ENCODE measurements at places on chromosomes 13 and 19.

GRCh38 chr19:39165857-39166256 lies 30.9 kb upstream of the NCCRP1 start:
- DNase-seq: no peak

DNA sequence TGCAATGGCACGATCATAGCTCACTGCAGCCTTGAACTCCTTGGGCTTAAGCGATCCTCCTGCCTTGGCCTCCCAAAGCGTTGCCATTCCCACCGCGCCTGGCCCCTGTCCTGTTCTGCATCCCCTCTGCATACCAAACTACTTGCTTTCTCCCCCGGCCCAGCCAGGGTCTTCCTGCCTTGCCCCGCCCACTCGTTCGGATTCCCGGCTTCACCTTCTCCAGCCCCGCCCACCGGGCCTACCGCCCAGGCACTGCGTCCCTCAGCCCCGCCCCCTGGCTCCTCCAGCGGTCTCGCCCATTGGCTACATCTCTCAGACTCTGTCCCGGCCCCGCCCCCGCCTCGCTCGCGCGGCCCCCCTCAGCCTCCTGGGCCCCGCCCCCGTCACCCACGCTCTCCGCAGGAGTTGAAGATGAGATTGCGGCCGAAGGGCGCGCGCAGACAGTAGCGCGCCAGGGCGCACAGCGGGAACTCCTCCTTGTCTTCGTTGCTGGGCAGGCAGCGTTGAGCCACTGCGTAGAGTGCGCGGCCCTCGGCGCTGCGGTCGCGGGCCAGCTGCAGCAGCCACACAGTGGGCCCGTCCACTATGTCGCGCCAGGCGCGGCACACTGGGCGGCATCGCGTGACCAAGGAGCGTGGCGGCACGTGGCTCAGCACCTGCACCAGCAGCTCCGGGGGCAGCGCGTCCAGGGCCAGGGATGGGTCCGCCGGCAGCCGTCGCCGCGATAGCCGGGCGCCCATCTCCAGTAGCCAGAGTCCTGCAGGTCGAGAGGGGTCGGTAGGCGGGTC lies 19.0 kb downstream of the MRPS12 start:
- DNase-seq: peak; percentile 71

- no peak for DNase-seq
Observed at GRCh38 chr13:109043636-109044035, 414.2 kb downstream of the MYO16 start.

- DNase-seq: no peak
Observed at GRCh38 chr13:114119196-114119595, 13.2 kb downstream of the RASA3 start.

- no peak for DNase-seq
Observed at GRCh38 chr19:46447006-46447405, 18.3 kb upstream of the PNMA8C start.

GRCh38 chr19:7199613-7200533 lies 94.3 kb downstream of the INSR start:
- no peak for DNase-seq

DNA sequence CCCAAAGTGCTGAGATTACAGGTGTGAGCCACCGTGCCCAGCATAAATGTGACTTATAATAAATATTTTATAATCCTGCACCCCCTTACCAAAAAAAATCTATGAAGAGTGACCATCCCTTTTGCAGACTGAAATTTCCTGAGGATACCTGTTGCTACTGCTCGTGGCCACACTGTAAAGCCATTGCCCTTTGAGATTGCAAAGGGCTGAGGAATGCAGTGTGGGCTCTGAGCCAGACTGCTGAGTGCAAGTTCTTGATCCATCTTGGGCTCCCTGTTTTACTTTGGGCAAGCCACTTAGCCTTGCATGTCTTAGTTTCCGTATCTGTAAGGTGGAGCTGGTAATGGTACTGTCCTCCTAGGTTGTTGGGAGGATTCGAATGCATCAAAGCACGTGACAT lies 23.4 kb downstream of the SIPA1L3 start:
- DNase-seq: no peak

GRCh38 chr19:51422053-51422448 lies 4.6 kb upstream of the SIGLEC10 start:
- peak; percentile 92 for DNase-seq

DNA sequence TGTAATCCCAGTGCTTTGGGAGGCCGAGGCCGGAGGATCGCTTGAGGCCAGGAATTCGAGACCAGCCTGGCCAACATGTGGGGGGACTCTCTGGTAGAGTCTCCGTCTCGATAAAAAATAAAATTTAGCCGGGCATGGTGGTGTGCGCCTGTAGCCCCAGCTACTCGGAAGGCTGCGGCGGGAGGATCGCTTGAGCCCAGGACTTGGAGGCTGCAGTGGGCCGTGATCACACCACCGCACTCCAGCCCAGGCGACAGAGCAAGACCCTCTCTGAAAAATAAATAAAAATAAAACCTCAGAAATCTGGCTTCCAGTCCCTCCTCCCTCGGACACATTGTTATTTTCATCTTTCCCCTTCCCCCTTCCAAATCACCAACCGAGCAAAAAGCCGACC lies 332 bp downstream of the IRGQ start:
- no peak for DNase-seq

GRCh38 chr13:20114066-20114610 lies 46.7 kb downstream of the GJA3 start:
- DNase-seq: no peak

GRCh38 chr13:112897956-112898620 lies 70.9 kb upstream of the MCF2L start:
- DNase-seq: no peak

- peak; percentile 92 for DNase-seq
Observed at GRCh38 chr13:48653472-48653939, at the start of gene CYSLTR2. TSS of gene CYSLTR2 (plus strand) at chr13:48653929. CDS start at chr13:48706818, 52,889 bp downstream.

- DNase-seq: no peak
Observed at GRCh38 chr19:12884627-12884925, 2.4 kb downstream of the KLF1 start.

GRCh38 chr19:2308114-2308556 lies at the start of gene LINGO3:
TSS of gene LINGO3 (minus strand) at chr19:2308154. CDS start at chr19:2291776, 16,378 bp downstream.
- DNase-seq: no peak

- DNase-seq: no peak
Observed at GRCh38 chr19:590396-590745, 690 bp downstream of the HCN2 start.

GRCh38 chr19:49853852-49854377 lies 3.0 kb downstream of the PTOV1 start:
- DNase-seq: no peak

DNA sequence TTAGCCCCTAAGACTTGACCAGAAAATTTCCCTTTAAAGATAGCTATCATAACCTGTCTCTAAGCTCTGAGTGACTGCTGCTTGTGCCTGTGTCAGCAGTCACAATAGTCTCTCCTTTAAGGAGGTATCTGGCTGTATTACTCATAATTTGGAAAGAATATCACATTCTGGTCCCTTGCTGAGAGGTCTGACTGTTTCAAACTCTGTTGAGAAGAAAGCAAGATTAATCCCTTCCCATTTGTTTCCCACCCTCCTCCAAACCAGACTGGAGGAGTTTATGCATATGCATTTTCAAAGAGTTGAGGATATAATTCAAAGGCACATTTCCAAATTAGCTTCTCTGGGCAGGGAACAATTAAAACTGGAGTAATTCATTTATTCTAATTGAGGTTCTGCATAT lies 2.3 kb downstream of the HTR2A start:
- no peak for DNase-seq

GRCh38 chr19:12778905-12779161 lies 3.5 kb upstream of the HOOK2 start:
- no peak for DNase-seq

DNA sequence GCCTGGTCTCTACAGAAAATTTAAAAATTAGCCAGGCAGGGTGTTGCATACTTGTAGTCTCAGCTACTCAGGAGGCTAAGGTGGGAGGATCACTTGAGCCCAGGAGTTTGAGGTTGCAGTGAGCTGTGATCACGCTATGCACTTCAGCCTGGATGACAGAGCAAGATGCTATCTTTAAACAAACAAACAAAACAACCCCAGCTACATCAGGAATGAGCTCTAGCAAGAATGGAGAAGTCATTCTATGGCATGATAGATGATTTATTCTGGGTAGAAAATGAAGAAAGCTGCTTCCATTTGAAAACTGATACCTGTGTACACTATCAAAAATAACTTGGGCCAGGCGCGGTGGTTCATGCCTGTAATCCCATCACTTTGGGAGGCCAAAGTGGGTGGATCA lies 15.8 kb upstream of the SHISA2 start:
- DNase-seq: no peak

DNA sequence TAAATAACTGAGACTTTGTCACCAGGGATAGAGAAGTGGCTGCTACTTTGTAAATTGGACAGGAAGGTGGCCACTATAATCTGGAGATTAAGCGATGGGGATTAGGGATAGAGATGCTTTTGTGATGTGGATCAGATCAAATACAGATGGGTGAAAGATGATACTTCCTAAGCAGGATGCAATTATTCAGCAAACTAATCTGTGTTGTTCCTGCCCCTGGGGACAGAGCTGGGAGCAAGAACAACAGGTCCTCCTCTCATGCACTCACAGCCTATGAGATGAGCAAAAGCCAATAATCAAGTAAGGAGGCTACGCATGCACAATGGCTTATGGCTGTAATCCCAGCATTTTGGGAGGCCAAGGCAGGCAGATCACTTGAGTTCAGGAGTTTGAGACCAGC lies 4.6 kb downstream of the RGL3 start:
- no peak for DNase-seq

GRCh38 chr13:31956980-31957644 lies 74.5 kb upstream of the FRY start:
- no peak for DNase-seq

- DNase-seq: no peak
Observed at GRCh38 chr13:32031815-32032370, 319 bp downstream of the FRY start.

DNA sequence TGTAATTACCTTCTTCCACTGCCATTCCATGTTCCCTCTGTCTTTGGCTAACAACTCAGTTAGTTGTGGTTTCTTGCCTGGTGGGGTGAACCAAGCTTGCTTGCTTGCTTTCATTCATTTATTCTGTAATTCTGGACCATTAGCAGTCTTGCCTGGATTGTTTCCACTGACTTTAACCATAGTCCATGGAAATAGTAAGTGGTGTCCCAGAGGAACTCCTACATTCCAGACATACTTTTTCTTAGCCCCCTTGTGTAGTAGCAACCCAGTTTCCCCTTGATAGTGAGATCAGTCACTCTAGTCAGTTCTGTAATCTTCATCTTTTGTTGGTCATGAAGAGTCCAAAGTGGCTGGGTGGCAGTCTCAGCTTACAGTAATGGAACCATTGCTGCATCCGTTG lies 23.2 kb downstream of the PDS5B start:
- no peak for DNase-seq

DNA sequence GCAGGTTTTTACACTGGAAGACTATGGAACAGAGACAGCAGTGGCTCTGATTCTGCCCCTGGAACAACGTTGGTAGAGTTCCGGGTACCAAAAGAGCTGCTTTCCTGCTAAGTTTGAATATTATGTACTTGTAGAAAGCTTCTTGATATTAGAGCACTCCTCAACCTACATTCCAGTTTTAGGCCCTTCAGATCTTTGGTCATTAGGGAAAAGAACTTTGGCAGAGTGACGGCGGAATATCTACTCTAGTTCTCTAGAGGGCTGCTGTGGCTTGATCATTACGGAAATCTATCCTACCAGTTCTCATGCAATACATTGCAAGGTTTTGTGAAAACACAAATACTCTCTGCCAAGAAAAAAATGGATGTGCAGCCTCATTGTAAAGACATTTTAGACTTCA lies 415.7 kb downstream of the DIAPH3 start:
- no peak for DNase-seq

GRCh38 chr19:56960959-56961543 lies 120.5 kb upstream of the PEG3 start:
- no peak for DNase-seq

- DNase-seq: no peak
Observed at GRCh38 chr13:91690944-91691343, 292.5 kb downstream of the GPC5 start.

DNA sequence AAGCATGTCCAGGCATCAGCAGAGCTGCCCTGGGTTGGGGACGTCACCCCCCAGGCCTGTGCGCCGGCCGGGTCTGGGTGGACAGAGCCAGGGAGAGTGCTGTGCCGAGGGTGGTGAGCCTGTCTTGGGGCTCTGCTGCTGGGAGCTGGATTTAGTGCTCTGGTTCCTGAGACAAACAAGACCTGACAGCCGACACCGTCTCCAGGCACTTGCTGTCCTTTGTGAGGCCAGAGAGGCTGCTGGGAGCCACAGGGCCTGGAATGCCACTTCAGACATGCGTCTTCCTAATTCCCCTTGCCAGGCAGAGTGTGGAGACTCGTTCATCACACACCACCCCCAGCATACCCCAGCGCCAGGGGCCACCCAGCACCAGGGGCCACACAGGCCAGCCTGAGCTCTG lies 165.8 kb downstream of the KDM4B start:
- DNase-seq: no peak

DNA sequence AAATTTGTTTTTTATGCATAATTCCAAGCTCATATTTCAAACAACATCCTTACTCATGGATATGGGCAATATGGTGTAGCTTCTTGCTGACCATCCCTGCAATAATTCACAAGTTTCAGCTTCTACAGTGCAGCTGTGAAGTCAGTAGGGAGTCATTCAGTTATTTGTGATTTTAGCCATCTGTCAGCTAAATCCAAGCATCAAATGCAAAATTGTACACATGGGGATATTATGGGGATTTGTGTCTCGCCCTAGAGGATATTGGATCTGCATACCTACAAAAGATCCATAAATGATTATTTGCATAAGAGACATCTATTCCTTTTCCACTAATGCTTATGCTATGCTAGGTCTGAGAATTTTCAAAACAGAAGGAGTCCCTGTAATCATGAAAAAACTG lies 217.9 kb upstream of the SLITRK5 start:
- no peak for DNase-seq

GRCh38 chr13:95360464-95361097 lies 59.3 kb upstream of the ABCC4 start:
- no peak for DNase-seq

DNA sequence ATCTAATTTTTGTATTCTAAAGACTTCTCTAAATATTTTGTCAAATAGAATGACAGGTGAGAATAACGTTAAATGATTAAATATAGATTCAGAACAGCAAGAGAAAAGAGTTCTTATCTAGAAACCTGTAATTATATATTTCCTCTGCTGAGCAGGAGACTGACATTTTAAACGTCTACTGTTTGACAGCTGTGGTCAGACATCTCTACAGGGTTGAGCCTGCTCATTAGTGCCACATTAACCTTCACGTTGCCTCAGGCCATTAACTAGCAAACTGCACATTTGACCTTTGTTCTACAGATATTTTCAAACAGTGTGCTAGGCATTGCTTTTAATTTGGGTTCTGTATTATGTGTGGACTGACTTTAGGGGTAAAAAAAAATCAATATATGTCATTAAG lies 347.5 kb downstream of the GPC5 start:
- no peak for DNase-seq

DNA sequence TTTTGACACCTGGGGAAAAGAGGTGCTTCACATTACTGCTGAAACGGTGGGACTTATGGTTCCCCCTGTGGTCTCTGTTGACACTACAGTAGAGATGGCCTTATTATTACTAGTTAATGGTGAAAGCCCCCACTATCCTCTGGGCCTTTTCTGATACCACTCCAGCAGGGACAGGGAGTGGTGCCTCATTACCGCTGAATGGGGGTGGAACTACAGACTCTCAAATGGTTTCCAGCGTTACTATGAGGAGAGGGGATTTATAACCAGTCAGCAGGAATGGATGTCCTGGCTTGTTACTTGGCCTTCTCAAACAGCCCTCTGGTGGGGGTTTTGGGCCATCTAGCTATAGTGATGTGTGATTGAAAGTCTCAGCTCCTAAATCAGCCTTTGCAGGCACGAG lies 96.7 kb upstream of the DIAPH3 start:
- DNase-seq: no peak

- DNase-seq: no peak
Observed at GRCh38 chr19:15613338-15613737, 1.7 kb upstream of the CYP4F8 start.

All from inflammatory macrophage (primary cell).